MCF 10A (cell line): ENCODE measurements at places on chromosomes 3 and 15.

DNA sequence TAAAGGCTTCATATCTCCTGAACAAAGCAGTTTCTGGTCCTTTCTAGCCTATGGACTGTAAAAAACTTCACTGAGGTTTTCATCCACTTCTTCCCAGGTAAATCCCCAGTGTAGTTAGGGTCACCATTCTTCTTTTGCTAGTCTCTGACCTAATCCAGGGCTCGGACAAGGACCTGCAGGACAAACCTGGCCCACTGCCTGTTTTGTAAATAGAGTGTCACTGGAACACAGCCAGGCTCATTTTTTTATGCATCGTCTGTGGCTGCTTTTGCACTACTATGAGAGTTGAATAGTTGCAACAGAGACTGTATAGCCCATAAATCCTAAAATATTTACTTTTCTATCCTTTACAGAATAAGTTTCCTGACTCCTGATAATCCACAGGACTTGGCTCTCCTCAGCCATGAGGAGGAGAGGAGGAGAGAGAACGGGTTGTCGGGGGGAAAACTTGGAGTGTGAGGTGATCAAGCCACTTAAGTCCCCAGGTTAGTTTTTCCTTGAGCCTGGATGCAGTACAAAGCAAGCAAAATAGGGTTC lies 29.0 kb downstream of the CCR3 start:
- DNase-seq: no peak

- DNase-seq: no peak
These were observed 10.7 kb downstream of the ITGB5 start for GRCh38 chr3:124876401-124876878.

DNA sequence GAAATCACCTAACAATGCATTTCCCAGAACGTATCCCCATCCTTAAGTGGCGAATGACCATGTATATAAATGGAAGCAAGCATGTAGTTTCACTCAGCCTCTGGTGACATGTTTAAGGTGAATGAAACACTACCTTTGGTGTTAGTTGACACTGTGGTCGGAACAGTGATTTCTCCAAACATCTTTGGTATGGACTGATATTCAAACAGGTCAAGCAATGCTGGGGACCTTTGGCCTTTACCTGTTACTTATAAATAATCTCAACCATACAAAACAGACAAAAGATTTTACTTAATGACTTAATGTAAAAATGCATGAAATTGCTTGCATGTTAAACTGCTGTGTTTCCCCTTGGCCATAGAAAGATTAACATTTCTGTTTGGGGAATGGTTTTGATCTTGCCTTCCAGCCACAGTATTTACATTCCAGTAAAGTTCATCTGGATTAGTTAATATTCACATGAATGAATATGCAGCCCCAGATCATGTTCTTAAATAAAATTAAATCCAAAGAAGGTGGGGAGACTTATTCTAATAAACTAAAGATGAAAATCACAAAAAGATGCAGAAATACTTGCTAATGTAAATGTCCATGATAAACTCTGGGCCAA lies 74.4 kb upstream of the HES1 start:
- no peak for DNase-seq

- no peak for DNase-seq
These were observed 3.2 kb downstream of the RTP3 start for GRCh38 chr3:46500656-46501635.

DNA sequence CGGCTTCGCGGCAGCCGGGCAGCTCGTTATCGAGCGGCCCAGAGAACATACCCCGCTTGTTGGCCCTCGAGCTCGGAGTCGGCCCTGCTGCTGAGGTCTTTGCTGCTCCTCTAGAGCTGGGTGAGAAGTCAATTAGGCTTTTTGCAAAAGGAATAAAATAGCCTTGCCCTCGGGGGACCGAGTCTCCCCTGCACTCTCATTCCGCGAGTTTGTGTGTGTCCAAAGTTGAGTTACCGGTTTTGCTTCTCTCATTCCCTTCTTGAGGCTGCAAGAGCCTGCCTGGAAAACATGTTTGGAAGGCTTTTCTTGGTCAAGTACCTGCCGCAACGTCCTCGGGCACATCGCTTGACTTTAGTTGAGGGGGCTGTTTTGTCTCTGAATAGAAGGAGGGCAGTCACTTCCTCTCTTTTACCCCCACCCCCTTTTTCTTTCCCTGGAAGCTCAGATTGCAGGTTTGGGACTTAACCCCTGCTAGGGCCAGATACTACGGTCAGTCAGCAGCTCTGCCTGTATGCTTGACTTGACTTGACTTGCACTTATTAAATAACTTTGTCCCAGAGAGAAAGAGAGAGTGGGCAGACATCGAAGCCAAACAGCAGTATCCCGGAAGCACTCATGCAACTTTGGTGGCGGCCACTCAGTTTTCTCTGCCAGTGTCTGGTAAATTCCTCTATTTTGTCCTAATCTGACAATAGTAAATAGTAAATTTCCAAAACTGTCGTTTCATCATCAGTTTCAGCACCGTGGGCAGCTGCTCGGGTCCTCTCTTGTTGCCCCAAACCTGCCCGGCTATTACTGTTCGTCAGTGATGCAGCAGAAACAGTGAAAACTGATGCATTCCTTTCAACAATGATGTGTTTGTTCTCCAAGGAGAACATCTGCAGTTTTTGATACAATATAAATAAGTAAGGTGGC lies 609 bp downstream of the RNF13 start:
- peak; percentile 36 for DNase-seq

DNA sequence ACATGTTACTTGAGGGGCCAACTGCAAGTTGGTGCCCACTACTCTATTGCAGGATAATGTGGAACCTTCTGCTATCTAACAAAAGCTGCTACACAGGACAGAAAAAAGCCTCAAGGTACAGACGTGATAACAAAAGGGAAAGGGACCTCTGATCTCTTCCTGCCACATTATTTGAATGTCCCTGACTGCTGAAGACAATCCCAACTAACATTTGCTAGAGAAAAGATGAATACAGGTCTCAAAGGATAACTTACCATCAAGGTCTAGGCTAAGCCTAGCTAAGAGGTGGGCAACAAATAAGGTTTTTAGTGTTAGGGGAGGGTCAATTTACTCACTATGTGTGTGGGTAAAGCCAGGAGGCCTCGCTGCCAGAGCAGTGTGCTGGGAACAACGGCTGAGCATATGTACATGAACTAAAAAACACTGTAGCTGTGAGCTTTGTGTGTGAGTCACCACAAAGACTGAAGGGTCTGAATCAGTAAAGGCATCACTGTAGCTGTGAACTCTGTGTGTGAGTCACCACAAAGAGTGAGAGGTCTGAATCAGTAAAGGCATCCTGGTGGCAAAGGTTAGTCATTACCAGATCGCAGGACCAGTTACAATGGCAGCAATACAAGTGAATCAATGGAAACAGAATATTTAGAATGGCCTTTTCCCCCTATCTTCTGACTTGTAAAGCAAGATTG lies 111.7 kb downstream of the LMLN start:
- peak; percentile 91 for DNase-seq
